ENCODE measurements at places on chromosomes 4 and X.

- no peak for DNase-seq
Measured at GRCh38 chrX:9088896-9089295, 55.0 kb upstream of the FAM9B start.

DNA sequence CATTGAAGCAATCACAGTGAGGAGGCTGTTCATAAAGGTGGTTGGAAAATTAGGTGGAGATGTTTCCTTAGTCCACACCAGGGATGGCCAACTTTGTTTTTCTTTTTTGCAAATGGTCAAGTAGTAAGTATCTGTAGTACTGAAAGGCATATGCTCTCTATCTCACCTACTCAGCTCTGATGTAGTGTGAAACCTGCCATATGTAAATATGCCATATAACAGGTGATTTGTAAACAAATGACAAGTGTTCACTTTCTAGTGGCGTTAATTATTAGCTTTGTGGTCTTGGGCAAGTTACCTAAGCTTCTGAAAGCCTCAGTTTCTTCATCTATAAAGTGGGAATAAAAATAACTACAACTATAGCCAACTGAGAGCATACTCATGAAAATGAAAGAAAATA lies 421.4 kb upstream of the LCORL start:
- DNase-seq: no peak

DNA sequence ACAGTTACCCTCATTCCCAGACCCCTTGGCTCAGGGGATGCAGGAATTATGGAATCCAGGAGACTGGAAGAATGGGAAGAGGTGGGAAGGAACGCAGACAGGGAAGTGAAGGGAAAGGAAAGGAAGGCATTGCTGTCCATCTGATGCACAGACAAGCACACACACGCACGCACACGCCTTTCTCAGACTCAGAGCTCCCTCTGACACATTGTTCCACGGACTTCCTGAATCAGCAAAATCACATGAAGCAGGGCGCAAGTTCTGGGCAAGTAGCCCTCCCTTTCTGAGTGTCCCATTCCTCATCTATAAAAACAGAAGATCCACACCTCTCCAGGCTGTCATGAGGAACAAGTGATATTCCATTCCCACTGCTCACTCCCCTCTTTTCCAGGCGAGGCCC lies 13.2 kb downstream of the IQSEC2 start:
- DNase-seq: no peak

DNA sequence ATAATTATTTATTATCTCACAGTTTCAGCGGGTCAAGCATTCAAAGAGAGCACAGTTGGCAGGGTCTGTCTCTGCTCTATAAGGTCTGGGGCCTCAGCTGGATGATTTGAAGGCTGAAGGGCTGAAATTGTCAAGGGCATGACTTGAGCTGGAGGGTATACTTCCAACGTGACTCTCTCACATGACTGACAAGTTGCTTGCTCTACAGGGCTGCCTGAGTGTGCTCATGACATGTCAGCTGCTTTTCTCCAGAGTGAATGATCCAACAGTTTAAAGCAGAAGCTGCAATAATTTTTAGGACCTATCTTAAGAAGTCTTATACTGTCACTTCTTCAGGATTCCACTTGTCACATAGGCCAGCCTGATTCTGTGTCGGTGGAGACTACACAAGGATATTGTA lies 51.2 kb downstream of the TIGD2 start:
- DNase-seq: no peak

DNA sequence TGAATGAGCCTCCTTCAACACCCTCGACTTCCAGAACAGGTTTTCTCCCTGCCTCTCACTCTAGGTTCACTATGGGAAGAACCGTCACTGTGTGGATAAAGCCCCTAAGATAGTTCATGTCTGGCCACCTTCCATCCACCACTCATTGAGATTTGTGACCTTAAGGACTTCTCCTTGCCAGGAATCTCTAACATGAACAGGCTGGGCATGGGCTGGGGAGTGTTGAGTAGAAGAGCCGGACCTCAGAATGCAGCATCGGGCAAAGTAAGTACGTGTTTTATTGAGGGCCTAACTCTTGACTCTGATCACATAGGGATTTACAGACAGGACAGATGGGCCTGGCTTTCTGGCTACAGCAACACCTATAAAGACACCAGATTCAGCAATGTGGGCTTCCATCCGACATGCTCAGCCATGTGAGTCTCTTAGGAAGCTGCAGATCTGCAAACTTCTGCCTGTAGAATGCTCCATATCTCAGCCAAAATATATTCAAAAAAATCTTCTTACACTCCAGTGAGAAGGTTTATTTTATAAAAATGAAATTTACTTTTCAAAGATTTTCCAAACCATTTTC lies 26.4 kb upstream of the TRIM60 start:
- no peak for DNase-seq

DNA sequence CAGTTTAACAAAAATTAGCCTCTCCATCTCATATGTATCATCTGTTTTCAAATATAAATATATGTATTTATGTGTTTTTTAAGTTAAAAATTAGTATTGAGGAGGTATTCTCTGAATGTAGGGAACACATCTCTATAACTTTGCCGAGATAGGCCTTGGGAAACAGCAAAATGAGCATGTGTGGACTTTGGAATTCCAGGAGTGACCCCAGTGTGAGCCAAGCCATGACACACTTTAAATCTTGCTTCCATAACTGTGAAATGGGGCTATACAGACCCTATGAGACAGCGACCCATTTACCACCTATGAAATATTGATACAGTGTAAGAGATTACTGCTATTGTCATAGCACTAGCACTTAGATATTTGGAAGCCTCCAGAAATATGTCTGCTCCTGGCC lies 58.8 kb downstream of the FRMPD4 start:
- DNase-seq: no peak

GRCh38 chr4:4750187-4750586 lies 109.3 kb upstream of the MSX1 start:
- DNase-seq: no peak

Data from cardiac fibroblast (primary cell).